ENCODE measurements at places on chromosomes 1 and 21.

DNA sequence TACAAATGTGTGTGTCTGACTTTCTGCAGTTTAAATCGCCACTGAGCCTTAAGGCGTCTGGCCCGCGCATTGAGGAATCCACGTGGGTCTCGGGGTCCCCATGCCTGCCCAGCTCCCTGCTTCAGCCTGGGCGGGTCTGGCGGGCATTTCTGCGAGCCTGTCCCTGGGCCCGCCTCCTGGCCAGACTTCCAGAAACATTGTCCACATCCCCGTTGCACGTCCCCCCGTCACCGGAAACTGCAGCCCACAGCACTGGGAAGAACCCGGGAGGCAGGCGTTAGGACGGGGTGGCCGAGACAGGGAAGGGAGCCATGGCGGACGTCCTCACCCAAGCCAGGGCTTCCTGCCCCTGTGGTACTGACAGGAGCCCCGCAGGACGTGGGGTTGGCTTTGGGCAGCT is 113.1 kb upstream of the COL6A1 start:
- no peak for DNase-seq

GRCh38 chr1:163063610-163064009 is 5.6 kb upstream of the RGS4 start:
- DNase-seq, result no peak

GRCh38 chr1:23727362-23727811 is 15.9 kb upstream of the ELOA start:
- DNase-seq, result no peak

DNA sequence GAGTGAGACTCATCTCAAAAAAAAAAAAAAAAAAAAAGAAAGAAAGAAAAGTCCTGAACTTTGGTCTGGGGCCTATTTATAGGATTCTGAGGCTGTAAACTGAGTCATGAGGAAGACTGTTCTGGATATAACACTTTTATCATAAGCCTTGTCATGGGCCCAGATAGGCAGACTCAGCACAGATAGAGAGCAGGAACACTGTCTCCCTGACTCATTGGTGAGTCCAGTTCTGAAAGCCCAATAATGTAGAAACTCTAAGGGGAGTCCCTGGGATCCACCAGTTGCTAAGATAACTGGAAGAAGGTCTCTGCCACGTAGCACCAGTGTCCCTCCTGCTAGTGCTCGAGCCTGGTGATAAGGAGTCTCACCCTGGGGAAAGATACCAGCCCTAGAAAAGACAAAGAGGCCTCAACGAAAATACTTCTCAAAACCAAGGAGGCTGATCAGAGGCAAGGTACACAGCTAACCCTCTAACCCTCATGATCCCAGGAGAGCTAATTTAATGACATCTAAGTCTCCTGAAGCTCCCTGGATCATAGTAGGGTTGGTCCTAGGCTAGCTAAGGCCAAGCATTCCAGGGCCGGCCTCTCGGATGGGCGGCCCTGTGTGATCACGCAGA is 43.5 kb downstream of the LPAR3 start:
- DNase-seq, result no peak

DNA sequence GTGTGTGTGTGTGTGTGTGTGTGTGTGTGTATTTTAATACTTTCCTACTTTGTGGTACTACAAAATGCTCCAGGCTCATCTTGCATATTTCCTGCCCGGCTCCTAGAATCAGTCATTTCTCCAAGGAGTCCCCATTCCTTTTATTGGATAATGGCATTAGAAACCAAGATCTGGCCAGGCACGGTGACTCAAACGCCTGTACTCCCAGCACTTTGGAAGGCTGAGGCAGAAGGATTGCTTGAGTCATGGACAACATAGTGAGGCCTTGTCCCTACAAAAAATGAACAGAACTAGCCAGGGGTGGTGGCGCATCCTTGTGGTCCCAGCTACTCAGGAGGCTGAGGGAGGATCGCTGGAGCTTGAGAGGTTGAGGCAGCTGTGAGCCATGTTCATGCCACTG is 20.3 kb downstream of the EPB41 start:
- DNase-seq, result no peak

- peak; percentile 10 for DNase-seq
These were observed 77.0 kb downstream of the CSMD2 start for GRCh38 chr1:34087986-34088385.

GRCh38 chr1:6066680-6067079 is 21.0 kb downstream of the KCNAB2 start:
- no peak for DNase-seq

- no peak for DNase-seq
These were observed at the start of gene EDARADD for GRCh38 chr1:236393681-236394481. Gene EDARADD (plus strand): TSS chr1:236394286. CDS start chr1:236394445, 159 bp downstream.

DNA sequence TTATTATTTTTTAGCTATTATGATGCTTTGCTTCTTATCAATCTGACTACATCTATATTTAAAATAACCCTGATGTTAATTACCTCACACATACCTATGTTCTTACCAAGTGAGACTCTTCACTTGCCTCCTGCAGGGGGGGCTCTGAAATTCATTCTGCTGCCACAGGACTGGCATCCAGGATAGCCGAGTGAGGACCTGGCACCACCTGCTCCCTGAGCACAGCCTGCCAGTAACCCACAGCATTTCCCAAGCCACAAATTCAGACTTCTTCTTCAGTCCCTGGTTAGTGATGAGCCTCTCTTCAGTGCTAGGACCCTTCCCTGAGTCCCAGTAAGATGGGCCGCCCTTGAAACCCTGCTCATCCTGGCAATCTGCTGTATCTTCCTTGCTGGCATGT is 296.5 kb upstream of the PLXNA2 start:
- no peak for DNase-seq

DNA sequence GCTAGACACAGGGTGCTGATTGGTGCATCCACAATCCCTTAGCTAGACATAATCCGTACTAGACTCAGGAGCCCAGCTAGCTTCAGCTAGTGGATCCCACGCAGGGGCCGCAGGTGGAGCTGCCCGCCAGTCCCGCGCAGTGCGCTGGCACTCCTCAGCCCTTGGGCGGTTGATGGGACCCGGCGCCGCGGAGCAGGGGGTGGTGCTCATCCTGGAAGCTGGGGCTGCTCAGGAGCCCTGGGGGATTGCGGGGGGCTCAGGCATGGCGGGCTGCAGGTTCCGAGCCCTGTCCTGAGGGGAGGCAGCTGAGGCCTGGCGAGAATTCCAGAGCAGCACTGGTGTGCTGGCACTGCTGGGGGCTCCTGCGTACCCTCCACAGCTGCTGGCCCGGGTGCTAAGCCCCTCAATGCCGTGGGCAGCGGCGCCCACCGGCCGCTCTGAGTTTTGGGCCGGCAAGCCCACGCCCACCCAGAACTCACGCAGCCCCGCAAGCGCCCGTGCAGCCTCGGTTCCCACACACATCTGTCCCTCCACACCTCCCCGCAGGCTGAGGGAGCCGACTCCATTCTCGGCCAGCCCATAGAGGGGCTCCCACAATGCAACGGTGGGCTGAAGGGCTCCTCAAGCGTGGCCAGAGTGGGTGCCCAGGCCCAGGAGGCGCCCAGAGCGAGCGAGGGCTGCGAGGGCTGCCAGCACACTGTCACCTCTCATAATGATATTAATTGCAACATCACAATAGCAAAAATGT is 87.4 kb downstream of the CRB1 start:
- no peak for DNase-seq

- DNase-seq, result no peak
These were observed 22.2 kb downstream of the SGIP1 start for GRCh38 chr1:66556161-66556611.

DNA sequence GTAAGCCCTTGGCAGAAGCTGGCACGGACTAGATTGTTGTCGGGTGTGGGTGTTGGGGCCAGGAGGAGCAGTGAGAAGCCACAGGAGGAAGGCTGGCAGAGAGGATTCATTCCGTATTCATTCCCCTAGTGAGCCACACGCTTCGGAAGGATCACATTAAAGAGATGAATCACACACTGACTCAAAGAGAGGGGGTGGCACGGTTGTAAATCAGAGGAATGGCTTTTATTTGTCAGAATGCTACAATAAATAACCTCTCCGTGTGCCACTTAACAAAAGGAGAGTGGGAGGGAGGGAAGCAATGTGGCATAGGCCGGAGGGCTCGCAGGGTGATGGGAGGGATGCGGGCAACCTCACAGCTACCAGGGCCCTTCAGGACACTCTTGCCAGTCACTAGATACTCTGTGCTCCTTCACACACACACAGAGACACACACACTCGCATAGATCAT is 135.5 kb downstream of the HIVEP3 start:
- DNase-seq, result peak; percentile 45

GRCh38 chr1:18001725-18002124 is 105.9 kb upstream of the IGSF21 start:
- DNase-seq, result no peak

GRCh38 chr1:241706257-241706656 is 54.2 kb downstream of the WDR64 start:
- DNase-seq, result no peak

DNA sequence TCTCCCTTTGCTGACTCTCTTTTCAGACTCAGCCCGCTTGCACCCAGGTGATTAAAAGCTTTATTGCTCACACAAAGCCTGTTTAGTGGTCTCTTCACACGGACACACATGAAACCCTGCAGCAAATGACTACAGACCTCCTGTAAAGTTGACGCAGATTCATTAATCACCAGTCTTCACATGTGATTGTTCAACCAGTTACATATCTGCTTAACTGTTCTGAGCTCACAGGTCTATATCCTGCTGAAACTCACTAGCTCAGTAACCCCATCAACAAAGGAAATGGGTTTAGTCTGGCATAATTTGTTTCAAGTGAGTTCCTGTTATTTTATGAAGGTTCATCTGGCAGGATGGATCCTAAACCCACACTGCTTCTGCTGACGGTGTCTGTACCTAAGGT is 68.4 kb upstream of the GJA8 start:
- no peak for DNase-seq

- no peak for DNase-seq
These were observed 54.7 kb downstream of the PACC1 start for GRCh38 chr1:212359794-212360479.

DNA sequence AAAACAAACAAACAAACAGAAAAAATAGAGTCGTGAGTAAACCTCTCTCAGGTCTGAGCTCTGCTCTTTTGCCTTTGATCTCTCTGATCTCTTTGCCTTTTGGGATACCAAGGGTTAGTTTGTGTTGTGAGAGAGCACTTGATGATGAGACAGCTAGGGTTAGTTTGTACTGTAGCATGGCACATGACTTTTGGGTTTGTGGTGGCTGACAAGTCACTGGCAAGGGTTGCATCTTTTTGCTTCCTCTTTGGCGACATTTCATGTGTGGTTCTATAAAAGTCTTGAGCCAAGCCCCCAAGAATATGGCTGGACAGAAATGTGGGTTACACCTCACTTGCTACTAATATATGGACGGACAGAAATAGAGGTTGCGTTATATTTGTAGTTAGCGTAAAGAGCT is 60.5 kb downstream of the TESK2 start:
- DNase-seq, result no peak

DNA sequence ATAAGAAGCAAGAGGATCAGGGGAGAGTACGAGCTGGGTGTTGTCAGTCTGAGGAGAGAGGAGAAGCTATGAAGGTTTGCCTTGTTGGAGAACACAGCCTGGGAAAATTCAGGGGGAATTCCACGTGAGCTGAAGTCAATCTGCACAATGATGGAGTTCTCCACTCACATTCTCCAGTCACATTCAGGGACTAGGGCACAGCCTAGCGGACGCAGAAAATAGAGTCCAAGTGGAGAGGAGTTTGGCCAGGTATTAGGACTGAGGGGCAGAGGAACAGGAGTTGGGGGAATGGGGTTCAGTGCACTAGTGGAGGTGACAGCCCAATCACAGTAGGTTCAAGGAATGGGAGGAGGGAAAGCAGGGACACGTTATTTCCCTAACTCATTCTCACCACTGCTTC is 124.0 kb downstream of the KCNH1 start:
- DNase-seq, result no peak

DNA sequence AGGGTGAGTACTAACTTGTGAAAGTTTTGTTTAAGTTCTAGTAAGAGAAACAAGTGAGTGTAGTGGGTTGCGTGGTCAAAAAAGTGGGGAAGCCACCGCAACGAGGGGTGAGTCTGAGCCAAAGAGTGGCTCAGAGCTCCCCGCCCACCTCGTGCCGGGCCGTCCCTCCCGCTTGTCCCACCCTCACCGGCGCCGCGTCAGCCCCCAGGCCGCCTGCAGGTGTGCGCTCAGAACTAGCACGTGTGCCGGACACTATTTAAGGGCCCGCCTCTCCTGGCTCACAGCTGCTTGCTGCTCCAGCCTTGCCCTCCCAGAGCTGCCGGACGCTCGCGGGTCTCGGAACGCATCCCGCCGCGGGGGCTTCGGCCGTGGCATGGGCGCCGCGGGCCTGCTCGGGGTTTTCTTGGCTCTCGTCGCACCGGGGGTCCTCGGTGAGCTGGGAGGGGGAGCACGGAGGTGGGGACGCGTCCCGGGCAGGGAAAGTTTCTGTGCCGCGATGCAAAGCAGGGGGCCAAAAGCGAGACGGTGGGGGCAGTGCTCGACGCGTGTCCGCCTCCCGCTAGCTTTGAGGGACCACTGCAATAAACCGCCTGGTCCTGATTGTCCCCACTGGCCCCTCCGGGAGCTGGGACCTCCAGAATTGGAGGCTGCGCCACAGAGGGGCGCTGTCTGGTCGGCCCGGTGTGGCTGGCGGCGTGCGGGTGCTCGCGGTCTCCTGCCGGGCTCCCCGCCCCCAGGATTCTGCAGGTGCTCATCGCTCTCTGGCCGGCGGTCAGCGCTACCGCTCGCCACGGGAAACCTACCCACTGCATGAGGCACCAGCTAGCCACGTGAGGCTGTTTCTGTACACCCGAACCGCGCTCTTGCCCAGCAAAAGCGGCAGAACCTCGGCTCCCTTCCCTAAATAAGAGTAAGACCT is at the start of gene CR2:
Gene CR2 (plus strand): TSS at position 283 of the 919 bp plus-strand sequence. CDS start 91 bp downstream, at position 374.
- no peak for DNase-seq

- no peak for DNase-seq
These were observed 65.6 kb upstream of the SCCPDH start for GRCh38 chr1:246658567-246658966.

DNA sequence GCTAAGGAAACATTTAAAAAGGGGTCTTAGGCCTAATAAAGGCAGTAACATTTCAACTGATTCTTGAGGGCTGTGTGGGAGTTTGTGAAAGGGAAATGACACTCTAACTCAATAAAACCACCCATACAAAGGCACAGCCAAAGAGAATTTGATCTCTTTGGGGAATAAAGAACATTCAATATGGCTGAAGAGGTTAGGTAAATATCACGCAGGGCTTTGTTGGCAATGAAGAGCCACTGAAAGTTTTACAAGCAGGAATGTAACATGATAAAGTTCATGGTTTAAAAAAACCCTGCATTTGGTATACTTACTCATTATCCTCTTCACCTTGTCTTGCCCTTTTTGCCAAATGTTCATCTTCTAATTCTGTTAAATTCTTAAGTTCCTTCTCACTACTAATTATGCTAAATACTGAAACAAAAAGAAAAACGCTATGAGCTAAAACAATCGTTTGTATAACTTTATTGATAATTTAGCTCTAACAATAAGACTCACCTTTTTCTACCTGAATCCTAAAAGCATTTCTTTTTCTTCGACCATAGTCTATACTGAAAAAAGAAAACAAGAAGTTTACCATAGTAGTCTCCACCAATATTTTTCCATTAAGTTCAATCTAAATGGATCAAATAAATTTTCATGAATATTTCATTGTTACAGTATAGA is 12.5 kb downstream of the NVL start:
- DNase-seq, result no peak

GRCh38 chr21:43917515-43918384 is 52.7 kb downstream of the AGPAT3 start:
- no peak for DNase-seq

Measured in NCI-H1417 treated with DMSO at 0.1 percent for 48 hours (cell line).